ENCODE measurements at places on chromosomes 13 and 19.

- no peak for DNase-seq
Measured at GRCh38 chr19:3511506-3512251, 5.6 kb downstream of the FZR1 start.

GRCh38 chr13:89571676-89572075 is 1775.8 kb upstream of the MIR17HG start:
- no peak for DNase-seq

DNA sequence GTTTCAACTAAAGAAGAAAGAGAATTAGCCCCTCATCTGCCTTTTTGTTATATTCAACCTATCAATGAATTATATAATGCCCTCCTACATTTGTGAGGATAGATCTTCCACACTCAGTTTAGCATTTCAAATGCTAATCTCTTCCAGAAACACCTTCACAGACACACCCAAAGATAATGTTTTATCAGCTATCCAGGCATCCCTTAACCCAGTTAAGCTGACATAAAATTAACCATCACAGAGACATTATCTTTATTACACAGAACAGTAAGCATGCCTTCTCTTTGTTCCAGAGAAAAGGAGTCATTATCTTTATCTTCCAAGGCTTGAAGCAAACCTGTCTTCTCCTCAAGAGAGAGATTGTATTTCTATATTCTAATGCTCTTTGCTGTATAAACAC is 53.1 kb downstream of the PCDH20 start:
- no peak for DNase-seq

- no peak for DNase-seq
Measured at GRCh38 chr13:33183431-33184111, 102.0 kb downstream of the STARD13 start.

DNA sequence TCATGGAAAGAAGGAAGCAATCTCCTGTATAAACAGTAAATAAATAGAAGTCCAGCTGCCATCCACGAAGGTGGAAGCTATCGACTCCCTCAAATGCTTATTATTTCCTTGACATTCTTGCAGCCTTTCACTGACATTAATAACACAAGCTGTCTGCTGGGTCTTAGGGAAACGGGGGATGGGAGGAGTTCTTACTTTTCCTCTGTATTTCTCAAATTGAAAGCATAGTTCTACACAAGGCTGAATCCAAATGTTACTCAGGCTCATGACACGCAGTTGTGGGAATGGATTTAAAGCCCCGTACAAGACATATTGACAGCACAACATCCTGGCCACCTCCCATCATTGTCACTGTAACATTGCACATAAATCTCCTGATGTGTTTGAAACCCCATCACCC is 4.0 kb downstream of the SERPINE3 start:
- no peak for DNase-seq

- no peak for DNase-seq
Measured at GRCh38 chr13:33392794-33393405, 107.3 kb upstream of the STARD13 start.

DNA sequence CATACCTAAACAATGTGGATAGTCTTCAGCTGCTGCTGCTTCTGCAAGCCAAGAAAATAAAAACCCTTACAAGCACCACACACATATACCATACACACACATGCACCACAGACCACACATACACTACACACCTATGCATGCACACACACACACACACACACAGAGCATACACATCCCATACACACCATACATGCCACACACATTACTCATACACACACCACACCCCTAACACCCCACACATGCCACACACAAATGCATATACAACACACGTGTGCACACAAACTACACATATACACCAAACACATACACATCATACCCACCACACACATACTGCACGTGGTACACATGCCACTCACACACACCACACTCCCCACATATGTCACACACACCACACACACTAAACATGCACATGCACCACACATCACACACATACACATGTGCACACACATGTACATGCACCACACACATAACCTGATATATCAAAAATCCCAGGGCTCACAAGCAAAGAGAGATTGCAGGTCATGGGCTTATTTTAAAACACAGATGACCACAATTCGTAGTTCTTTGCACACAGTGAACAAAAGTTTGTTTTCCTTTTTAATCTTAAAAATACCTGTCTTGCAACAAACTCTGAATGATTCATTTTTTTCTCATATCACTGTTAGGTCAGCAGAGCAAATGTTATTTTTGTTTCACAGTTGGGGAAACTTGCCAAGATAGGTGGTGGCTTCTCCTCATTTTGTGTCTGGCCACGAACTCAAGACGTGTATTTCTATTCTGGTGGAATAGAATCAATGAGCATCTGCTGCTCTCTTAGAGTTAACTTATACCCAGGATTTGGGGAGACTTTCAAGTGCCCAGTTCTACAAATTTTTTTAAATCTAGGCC is 456.6 kb downstream of the FGF9 start:
- DNase-seq, result no peak

GRCh38 chr19:43688059-43688701 is 18.2 kb upstream of the PLAUR start:
- DNase-seq, result no peak

GRCh38 chr13:77817521-77817920 is 101.1 kb downstream of the EDNRB start:
- DNase-seq, result no peak

DNA sequence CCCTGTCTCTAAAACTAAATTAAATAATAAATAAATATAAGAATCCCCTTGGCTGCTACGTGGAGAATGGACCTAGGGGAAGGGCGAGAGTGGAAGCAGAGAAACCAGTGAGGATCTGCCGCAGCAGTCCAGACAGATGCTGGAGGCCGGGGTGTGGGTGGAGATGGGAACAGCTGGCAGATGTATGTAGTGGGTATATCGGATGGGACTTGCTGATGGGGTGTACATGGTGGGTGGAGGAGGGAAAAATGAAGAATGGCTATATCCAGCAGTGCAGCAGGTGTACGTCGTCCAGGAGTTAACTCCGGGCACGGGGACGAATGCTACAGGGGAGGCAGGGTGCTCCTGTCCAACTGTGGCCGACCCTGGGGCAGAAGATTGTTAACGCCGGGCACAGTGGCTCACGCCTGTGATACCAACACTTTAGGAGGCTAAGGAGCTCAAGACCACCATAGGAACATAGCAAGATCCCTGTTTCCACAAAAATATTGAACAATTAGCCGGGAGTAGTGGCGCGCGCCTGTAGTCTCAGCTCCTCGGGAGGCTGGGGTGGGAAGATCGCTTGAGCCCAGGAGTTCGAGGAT is 654 bp downstream of the CEP89 start:
- no peak for DNase-seq

DNA sequence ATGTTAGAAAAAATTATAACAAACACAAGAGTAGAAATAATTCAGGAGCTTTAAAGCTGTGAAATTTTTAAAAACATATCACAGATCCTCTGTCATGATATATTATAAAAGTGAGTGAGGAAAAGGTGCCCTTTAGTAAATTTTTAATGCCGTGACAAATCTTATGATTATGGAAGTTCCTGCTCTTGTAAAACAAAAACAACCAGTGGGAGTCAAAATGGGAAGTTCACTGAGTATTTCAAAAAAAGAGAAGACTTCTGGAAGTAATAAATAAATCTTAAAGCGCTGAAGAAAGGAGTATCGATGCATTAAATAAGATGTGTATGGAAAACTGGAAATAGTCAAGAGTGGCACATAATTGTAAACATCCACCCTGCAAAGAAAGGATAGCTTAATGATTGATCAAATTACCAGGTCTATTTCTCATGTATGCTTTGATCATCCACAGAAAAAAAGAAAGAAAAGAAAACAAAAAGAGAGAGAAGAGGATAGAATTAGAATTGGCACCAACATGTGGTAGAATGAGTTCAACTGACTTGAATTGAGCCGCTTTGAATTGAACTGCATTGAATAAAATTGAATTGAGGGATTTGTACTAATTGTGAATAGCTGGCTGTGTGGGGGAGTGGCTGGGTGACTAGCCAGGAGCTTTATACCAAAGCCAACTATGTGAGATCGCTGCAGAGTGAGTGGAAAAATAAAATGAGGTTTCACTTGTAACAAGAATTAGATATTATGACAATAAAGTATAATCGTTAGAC is 647.6 kb upstream of the SPRY2 start:
- DNase-seq, result no peak

DNA sequence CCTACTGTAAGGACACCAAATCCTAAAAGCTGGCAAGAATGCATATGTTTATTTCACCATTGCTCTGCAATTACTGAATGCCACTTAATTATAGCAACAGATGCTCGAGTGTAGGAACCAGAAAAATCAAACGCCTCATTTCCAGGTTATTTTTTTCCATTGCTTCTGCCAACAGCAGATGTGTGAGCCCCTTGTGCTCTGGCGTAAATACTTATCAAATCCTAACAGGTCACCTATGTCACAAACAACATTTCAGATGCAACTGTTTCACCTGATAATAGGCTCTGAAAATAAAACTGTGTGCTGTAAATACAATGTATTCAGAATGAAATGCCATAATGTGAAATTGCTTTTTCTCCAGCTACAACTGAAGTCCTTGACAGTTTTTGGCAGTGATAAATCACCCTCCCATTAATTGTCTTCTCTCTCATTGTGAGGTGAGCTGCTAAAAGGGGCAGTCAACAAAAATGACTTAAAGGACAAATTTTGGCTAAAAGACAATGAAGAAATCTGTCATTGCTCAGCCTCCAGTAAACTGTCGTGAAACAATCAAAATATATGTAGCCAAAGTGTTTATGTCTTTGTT is 344.0 kb downstream of the DACH1 start:
- DNase-seq, result no peak
